A549 (cell line): ENCODE measurements at places on chromosomes 1 and 21.
A peak's percentile ranks its signal among the peaks of the same experiment; 100 is the strongest.

GRCh38 chr21:44780137-44780502 lies 21.5 kb downstream of the UBE2G2 start:
- DNase-seq, result no peak

GRCh38 chr1:227707846-227708245 lies 27.3 kb downstream of the JMJD4 start:
- no peak for DNase-seq

DNA sequence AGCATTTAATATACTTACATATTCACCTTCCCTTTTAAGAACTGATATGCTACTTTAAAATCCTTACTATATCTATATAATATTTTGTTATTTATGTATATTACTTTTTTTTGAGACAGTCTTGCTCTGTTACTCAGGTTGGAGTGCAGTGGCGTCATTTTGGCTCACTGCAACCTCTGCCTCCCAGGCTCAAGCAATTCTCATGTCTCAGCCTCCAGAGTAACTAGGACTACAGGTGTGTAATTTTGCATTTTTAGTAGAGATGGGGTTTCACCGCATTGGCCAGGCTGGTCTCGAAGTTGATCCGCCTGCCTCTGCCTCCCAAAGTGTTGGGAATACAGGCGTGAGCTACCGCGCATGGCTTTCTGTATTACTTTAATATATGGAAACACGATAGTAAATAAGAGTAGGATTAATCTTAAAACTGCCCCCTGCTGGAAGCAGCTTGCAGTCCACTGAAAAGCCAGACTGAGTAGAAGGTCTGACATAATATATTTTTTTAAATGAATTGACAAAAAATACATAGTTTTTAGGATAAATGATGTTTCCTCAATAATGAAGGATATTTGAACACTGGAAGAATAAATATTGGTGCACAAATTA lies 24.4 kb downstream of the RCAN3 start:
- peak; percentile 26 for DNase-seq

GRCh38 chr1:77347646-77348045 lies 65.8 kb downstream of the AK5 start:
- DNase-seq, result peak; percentile 64

- DNase-seq, result no peak
These were observed 3.0 kb upstream of the MCL1 start for GRCh38 chr1:150582371-150582770.

DNA sequence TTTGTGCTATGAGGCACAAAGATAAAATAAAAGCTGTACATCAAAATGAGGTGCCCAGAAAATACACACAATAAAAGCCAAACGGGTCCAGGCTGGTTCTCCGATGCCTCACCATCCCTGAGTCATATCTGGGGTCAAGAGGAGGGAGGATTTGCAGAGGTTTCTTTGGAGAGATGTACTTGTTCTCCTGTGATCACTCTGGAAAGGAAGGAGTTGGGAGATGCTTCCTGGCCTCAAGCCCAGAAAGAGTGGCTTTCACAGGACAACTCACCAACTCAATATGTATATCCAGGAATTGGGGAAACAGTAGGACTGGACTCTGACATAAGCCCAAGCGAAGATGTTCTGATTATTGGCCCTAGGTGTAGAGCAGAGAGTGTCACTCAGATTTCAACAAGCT lies 51.9 kb downstream of the DIPK1A start:
- peak; percentile 34 for DNase-seq

GRCh38 chr1:209072481-209072880 lies 511.0 kb upstream of the CAMK1G start:
- no peak for DNase-seq

DNA sequence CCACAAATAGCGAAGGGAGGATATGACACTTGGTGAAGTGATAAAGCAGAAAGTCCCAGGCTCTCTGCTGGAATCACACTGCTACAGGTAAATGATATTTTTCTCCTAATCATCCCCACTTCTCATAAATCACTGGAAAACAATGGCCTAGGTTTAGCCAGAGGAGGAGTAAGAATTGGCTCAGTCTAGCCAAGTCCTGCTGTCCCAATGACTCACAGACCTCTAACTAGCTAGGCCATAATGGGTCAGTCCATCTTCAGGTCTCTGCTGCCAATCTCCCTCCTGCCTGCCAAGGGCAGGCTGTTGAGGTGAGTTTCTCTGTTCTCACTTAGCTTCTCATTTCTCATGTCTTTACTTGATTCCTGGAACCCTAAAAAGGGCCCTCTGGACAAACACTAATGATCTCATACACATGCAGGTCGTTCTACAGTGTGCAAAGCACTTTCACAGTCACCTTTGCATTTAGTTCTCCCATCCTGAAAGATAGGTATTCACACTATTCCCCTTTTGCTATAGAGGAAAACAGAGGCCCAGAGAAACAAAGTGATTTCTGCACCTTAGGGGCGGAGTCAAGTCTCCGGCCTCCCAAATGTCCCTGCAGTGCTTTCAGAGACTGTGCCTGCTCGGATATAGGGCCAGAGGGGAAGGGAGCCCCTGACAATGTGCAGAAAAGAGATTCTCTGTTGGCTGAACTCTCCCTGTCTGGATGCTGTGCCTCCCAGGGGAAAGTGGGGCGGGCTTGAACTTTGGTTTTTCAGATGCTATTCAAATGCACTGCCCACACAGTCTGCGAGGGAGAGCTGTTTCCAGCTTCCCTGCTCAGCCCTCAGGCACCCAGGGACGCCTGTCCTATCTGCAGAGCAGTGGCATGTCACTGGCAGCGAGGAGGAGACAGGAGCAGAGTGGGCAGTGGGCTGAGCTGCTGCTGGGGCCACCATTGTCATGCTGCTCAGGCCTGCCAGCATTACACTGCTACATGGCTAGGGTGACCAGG lies 3.9 kb upstream of the CDK18 start:
- no peak for DNase-seq

DNA sequence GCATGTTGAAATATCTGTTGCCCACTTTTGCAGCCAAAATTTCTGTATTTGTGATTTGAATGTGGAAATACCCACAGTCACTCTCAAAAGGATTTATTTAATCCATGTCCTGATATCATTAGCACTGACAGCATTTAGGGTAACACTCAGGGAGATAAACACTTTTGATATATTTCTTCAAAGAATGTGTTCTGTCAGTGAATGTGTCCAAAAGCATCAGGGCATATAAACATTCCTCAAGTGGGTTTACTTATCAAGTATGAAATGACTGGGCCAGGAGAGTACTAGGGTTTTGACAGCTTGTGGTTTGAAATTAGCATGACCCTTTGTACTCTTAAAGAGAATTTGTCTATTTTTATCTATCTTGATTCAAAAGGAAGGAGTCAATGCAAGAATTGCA lies 1302.1 kb upstream of the ADGRL2 start:
- no peak for DNase-seq

GRCh38 chr1:67540733-67541125 lies 110.5 kb upstream of the SERBP1 start:
- no peak for DNase-seq

DNA sequence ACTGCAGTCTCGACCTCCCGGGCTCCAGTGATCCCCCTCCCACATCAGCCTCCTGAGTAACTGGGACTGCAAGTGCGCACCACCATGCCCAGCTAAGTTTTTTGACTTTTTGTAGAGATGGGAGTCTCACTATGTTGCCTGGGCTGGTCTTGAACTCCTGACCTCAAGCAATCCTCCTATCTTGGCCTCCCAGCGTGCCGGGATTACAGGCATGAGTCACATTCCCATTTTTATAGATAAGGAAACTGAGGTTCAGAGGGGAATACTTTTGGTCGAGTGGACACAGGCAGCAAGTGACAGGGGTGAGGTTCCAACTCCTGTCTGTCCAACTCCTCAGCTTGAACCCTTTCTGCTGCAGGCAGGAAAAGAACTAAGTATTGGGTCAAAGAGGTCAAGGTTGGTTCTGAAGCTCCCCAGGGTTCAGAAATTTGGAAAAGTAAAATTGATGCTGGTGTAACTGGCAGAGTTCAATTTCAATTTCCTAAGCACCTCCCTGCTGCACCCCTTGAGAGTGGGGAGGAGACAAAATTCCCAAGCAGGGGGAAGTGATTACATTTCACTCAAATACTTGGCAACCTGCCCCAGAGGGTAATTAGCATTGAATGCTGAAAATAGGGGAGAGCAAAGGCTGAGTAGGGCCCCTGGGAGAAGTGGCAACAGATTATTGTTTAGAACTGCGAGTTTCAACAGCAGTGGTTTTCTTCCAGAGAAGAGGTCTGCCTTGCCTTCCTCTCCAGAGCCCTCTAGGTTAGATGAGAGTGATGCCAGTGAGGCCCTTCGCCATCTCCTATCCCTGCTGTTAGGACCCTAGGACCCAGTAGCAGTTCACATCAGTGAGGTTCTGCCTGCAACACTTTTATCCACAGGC lies 17.5 kb upstream of the ALPL start:
- no peak for DNase-seq

DNA sequence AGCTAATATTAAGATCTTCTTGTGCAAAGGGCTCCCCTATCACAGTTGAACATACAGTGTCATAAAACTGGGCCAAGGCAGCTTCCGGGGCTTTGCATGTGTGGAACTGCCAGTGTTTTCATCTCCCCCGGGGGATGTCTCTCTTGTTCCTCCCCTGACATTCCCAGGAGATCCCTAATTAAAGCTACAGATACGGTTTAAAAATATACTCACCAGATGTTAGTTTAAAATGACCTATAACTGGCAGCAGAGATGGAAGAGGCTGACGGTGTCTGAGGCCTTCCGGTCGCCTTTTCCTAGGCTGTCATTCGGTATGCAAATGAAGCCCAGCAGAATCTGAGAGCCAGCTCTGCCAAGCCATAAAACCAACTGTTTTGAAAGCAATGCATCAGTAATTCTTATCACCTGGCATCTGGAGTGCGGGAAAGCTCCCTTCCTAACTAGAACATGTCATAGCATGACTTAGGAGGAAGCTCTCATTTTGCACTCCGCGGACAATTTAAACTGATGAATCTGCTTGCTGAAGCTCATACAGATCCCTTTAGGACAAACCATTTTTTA lies 436.5 kb upstream of the VAMP3 start:
- peak; percentile 6 for DNase-seq

DNA sequence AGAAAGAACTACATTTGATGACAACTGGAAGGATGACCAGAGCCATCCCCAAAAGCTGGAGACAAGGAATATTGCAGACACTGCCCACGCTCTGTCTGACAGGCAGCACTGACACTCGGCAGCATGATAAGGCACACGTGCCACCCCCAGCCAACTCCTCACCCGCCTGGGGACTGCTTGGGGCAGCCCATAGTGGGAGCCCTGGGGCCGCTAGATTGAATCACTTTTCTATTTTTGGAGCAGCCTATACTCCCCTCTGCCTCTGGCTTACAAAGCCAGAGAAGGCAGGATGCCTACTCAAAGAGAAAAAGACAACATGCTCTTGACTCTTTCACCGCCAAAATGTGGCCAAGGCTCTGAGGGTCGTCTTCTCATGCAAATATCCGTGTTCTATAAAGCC lies 1.3 kb downstream of the SMG5 start:
- no peak for DNase-seq

GRCh38 chr1:27032119-27032461 lies 19.4 kb upstream of the TENT5B start:
- no peak for DNase-seq

DNA sequence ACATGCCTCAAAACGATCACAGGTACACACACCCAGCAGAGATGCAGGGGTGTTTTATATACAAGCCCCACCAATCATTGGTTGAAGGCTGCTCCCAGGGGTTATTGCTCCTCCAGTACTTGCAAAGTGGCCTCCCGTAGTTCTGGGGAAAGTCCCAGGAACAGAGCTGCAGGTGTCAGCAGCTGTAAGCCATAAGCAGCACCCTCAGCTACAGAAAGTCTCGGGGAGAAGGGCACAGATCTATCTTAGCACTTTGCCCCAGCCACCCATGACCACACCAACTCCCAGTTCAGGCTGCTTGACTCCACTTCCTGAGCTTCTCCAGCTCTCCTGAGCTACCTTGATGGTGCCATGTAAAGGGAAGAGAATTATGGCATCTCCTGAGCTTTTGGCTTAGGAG lies 222.7 kb upstream of the GJB5 start:
- no peak for DNase-seq

DNA sequence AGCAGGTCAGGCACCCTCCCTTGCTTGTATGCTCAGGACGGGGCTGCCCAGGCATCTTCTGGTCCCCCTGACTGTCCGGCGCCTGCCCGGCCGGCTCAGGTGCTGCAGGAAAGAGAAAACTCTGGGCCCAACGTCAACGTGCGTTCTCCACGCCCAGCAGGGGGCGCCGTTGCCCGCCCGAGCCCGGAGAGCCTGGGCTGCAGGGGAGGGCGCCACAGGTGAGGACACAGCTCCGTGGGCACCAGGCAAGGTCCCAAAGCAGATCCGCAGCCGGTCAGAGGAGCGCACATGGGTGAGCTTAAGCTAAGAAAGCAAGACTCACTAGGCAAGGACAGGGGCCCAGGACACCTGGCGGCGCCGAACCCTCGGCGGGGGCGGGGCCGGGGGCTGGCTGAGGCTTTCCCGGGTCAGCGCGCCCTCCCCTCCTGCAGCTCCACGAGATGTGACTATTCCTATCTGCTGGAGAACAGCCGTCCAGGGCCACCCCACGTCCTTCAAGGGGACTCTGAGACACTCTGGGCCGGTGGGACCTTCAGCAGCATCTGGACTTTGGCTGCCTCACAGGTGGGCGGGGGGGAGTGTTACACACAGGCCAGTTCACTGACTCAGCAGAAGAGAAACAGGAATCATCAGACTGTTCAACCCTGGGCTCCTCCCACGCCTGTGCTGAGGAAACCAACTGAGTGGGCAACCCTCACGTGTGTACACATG lies 29.3 kb downstream of the KRTAP10-1 start:
- peak; percentile 41 for DNase-seq

DNA sequence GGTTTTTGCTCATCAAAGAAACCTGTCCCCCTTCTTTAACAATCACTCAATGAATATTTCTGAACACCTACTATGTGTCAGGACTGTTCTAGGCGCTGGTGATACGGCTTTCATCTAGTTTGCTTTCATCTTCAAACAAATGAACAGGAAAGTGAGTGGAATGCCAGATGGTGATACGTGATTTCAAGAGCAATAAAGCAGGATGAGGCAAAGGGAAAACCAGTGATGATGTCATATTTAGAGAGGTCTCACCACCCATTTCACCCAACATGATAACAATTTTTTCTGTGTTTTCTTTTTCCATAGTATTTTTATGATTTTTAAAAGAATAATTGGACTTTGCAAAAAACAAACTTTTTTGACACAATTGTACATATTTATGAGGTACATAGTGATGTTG lies 11.3 kb upstream of the SLC6A17 start:
- no peak for DNase-seq

GRCh38 chr1:31581821-31582810 lies 5.8 kb downstream of the TINAGL1 start:
- no peak for DNase-seq

- DNase-seq, result no peak
These were observed 2.8 kb downstream of the ZBTB8OS start for GRCh38 chr1:32647308-32648134.

GRCh38 chr1:219189021-219189824 lies 15.5 kb downstream of the LYPLAL1 start:
- DNase-seq, result no peak

- DNase-seq, result no peak
These were observed 1.1 kb downstream of the SYNC start for GRCh38 chr1:32701421-32701911.

GRCh38 chr1:2382621-2383361 lies 8.6 kb downstream of the MORN1 start:
- peak; percentile 70 for DNase-seq
